ENCODE measurements at places on chromosomes 1 and 21. TPM values are rescaled to one million over a fixed set of nuclear protein-coding genes. Genes with fewer than 3 reads are reported as not detected.

DNA sequence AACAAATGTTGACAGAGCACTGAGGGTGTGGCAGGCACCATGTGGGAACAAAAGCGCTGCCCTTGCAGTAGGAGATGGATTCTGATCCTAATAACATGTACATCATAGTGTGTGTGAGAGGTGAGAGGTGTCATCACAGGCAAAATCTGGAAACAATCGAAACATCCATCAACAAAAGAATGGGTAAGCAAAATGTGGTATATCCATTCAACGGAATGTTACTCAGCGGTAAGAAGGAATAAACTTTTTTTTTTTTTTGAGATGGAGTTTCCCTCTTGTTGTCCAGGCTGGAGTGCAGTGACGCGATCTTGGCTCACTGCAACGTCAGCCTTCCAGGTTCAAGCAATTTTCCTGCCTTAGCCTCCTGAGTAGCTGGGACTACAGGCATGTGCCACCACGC, 112.3 kb downstream of the ACTL8 start:
- DNase-seq = no peak

GRCh38 chr1:19809044-19809750, 5.9 kb downstream of the RNF186 start:
- DNase-seq = no peak

- no peak for DNase-seq
These were observed 4.5 kb downstream of the NCDN start for GRCh38 chr1:35561972-35562680.

GRCh38 chr1:47782414-47783166, 214.6 kb downstream of the TRABD2B start:
- DNase-seq = no peak

GRCh38 chr1:117796226-117796625, 133.2 kb downstream of the GDAP2 start:
- no peak for DNase-seq

DNA sequence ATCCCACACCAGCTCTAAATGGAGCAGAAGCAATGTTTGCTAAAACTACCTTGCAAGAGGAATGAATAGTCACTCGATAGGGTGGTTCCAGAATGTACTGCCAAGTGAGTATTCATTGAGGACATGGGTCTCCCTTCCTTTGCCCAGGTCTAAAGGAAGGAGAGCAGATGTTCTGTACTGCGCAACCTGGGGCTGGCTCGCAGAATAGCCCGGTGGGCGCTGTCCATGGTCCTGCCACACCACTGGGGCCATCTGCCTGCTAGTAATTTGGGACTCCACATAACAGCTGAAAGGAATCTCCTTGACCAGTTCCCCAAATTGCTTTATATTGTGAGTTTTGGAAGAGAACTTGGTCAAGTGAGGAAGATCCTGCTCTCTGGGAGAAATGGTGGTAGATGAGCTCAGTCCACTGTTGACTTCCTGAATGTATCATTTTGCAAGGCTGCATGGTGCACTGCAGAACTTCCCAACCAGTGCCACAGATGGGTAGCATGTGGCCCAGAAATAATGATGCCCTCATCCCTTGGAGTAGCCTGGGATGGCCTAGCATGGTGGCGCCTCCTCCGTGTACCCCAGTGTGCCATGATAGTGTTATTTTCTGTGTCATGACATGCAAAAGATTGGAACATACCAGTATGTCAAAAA, 5.7 kb downstream of the SLC6A17 start:
- peak; percentile 22 for DNase-seq

- DNase-seq = no peak
These were observed 46.3 kb downstream of the DAB1 start for GRCh38 chr1:57377339-57378139.

GRCh38 chr21:33455686-33456446, 23.9 kb downstream of the TMEM50B start:
- no peak for DNase-seq

DNA sequence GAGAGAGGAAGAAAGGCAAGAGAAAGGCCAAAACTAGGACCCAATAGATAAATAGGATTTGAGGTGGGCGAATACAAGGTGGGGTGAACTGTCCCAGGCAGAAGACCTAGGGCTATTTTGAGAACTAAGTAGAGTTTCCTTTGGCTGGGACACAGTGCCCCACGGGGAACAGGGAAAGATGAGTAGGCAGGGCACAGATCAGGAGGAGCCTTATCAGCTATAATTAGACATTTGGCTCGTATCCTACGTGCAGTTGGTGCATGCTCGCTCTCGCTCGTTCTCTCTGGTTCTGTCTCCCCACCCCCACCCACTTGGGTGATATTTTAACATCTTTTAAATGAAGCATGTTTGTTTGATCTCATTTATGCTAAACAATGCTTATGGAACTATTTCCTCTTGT, 235.0 kb upstream of the JUN start:
- no peak for DNase-seq

DNA sequence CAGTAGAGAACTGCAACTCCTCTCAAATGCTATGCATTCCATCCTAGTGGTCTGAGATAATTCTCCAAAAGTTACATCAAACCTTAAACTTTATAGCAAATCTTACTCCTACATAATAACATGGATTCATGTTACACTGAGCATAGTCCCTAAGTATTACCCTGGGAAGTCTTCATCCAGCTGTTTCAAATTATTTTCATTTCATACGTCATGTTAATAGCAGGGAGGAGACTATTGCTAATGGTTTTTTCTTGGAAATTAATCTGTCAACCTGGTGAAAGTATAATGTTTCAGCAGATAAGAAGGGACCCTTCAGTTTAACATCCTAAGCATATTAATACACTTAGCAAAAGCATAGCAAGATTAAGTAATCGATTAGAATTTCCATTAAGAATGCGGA, 318.1 kb downstream of the USP25 start:
- no peak for DNase-seq

DNA sequence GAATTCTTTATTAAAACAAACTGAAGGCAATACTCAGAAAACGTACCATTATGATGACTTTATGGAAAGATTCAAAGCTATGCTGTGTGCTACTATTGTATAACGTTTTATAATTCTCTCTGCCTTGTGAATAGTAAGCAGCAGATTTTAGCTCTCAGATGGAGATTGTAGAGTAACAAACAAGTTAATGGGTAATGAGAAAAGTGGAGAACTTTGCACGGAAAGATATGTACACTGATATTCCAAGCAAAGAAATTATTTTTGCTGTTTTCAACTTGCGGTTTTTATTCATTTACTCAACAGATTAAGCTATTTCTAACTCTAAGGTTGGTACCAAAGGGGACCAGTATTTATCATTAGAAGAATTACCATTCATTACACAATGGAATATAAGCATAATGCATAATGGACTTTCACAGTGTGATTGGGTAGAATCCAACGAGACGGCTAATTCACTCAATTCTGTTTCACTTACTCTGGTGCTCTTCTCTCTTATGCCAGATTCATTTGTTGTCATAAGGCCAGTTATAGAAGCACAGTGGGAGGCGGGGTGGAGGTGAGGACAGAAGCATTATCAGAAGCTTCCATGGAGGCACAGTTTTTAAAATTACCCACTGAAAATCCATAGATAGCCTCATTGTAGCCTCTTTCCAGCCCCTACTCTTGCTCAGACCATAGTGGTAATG, 38.6 kb downstream of the ATP1B1 start:
- no peak for DNase-seq

GRCh38 chr1:26282401-26282918, 2.6 kb downstream of the SH3BGRL3 start:
- DNase-seq = no peak

- no peak for DNase-seq
These were observed 53.6 kb downstream of the RERE start for GRCh38 chr1:8763888-8764287.

DNA sequence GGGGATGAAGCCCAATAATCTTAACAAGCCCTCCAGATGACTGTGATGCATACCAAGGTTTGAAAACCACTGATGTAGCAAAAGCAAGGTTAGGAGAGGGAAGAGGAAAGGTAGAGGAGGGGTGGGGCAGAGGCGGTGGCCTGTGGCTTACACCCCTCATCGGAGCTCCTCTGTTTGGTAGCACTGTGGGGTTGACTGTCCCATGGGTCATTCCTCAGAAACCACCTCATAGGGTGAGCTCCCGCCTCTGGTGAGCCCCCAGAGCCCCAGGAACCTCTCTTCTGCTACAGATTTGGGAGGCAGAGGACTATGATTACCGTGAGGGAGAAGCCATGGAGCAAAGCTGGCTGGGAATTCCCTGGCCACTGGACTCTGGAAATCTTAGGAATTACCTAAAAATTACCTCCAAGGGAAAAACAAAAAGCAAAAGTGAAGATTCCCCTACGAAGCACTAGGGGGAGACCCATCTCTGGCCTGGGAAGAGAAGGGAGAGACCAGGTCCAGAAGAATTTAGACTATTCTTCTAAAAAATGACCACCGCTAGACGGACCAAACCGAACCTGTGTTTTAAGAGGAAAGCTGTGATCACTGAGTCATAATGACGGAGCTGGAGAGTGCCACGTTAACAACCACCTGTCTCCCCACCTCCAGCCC, 1.5 kb upstream of the RASSF5 start:
- no peak for DNase-seq

DNA sequence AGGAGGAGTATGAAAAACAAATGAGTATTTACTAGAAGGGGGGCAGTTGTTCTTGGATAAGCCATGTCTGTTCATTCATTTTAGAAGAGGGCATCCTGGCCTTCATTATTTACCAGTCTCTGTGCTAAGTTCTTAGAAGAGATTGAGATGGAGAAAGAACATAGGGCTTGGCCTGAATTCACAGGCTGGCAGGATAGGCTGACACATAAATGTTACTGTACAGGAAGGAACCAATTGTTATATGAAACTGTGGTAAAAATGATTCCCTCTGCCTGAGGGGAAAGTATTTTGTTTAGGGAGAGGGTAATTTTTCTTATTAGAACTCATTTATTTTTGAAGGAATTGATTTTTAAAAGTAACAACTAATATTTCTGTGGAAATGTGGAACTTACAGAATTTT, 99.5 kb downstream of the MAN1A2 start:
- no peak for DNase-seq

DNA sequence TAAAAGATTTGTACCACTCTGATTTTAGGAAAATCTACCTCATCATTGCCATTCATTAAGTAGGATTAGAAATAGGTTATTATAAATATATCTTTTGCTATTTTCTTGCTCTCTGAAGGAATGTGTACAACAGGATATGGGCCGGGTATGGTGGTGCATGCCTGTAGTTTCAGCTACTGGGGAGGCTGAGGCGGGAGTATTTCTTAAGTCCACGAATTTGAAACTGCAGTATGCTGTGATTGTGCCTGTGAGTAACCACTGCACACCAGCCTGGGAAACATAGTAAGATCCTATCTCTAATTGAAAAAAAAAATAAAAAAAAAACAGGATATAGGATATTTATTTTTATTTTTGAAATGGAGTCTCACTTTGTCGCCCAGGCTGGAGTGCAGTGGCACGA, 50.0 kb downstream of the CLIC4 start:
- no peak for DNase-seq

- peak; percentile 50 for DNase-seq
These were observed 408.3 kb upstream of the PLXNA2 start for GRCh38 chr1:208652296-208653160.

DNA sequence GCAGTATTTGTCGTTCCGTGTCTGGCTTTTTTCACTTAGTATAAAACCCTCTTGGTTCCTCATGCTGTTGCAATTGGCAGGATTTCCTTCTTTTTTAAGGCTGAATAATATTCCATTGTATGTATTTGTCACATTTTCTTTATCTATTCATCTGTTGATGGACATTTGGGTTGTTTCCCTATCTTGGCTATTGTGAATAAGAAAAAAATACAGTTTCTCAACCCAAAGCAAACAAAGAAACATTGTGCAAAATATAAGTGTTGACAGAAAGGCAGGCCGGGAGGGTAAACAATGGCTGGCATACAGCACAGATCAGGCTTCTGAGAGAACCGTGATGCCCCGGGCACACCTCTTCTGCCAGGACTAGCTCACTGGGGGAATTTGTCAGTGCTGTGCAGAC, 26.9 kb downstream of the NENF start:
- DNase-seq = no peak

GRCh38 chr1:18950401-18951026, 6.0 kb downstream of the IFFO2 start:
- no peak for DNase-seq

GRCh38 chr1:227764019-227764391, 28.8 kb downstream of the SNAP47 start:
- no peak for DNase-seq

DNA sequence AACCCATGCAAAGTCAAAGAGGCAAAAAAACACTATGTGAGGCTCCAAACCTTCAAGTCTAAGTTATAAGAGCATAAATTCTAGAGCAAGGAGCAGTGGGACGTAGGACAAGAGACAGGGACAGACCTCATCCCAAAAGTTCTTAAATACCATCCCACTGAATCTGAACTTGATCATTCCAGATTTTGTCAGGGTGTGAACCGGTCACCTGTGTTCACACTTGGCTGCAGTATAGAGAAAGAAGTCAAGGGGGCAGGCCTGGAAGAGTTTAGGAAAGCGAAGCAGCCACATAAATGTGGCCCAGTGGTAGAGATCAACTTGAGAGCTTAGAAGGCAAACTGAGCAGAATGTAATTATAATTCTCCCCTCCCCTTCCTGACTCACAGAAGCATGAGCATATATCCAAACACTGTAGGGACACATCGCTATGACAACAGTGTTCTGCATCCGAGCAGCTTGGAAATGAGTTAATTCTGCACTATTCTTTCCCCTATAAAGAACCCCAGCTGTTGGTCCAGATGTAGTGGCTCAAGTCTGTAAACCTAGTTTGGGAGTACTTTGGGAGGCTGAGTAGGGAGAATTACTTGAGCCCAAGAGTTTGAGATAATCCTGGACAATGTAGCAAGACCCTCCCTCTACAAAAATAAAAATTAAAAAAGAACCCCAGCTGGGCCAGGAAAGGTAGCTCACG, 2.7 kb downstream of the AKR7A2 start:
- no peak for DNase-seq

- DNase-seq = no peak
These were observed 51.0 kb upstream of the IKBKE start for GRCh38 chr1:206419250-206419649.

OR6Y1 gene
- not detected for total RNA-seq

DYNLT5 gene
- 15.9 TPM for total RNA-seq

TMEM82 gene
- total RNA-seq = not detected

GPR137B gene
- total RNA-seq = 23.5 TPM

LSS gene
- 136 TPM for total RNA-seq

TOR1AIP2 gene
- total RNA-seq = 88.7 TPM

NUDT17 gene
- 3.4 TPM for total RNA-seq

SPRR3 gene
- not detected for total RNA-seq

L1TD1 gene
- total RNA-seq = not detected

MPL gene
- not detected for total RNA-seq

NIPAL3 gene
- total RNA-seq = 23.9 TPM

FBXO44 gene
- total RNA-seq = 12.4 TPM

ARHGAP30 gene
- not detected for total RNA-seq

TMEM240 gene
- 1.7 TPM for total RNA-seq

HSF2BP gene
- total RNA-seq = 1.7 TPM

Data from glomerular endothelial cell (primary cell).